Effector memory CD4-positive, alpha-beta T cell (primary cell): ENCODE measurements at places on chromosomes 3 and 15.
A peak's percentile ranks its signal among the peaks of the same experiment; 100 is the strongest.

GRCh38 chr3:157542711-157543500, 39.7 kb upstream of the VEPH1 start:
- DNase-seq, result no peak

DNA sequence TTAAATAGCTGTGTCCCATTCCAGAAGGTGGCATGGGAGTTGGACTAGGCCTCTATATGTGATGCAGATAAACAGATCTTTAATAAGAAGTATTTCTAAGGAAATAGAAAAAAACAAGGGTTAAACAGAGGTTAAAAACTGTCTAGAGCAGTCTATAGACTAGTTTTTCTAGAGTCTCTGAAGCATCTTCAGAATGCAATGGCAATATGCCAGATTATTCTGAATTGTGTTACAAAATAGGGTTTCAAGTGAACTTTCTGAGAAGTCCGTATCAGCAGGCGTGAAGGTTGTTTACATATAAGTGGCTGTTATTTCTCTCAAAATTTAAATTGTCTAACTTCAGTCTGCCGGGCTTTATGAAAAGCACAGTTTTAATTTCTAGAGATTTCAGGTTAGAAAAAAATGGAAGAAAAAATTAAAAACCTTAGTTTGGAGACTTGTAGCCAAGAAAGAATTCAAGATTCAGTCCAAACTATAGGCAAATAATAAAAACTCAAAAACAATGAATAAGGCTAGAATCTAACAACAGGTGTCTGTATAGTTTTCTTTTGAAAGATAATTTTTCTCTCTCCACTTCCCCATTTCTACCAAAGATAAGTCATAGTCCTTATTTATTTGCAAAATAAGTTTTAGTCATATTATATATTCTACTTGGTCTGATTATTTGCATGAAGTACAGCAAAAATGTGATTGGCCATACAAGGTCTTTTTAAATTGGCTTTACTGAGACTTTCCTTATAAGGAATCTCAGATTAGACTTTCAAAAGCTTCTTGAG, 55.2 kb downstream of the OSTN start:
- DNase-seq, result no peak

DNA sequence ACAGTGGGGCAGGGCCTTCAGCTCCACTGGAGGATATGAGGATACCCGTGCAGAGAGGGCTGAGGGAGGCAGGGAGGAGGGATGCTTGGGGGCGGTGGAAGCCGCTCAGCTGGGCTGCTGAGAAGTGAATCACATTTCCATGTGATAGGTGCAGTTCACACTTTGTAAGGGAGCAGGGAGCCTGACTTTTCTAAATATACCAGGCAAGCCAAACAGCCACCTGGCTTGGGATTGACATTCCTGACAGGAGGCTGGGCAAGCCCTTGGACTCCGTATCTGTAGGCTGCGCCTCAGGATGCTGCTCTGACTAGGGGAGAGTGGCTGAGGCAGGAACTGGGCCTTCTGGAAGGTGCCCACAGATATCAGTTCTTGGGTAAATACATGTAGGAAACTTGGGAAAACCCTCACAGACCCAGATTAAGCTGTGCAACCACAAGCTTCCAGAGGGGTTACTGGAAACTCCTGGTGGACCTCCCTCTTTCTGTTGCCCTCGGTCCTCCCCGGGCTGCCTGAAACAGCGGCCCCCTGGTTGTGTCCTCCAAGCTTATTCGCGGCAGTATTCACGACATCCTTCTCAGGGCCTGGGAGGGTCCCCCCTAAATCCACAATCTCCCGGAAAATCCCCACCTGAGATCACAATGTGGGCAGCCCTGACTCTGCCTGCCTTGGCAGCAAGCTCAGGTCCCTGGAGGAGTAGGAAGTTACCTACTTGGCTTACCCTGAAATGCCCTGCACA, 33.0 kb upstream of the ADCY5 start:
- DNase-seq, result no peak

DNA sequence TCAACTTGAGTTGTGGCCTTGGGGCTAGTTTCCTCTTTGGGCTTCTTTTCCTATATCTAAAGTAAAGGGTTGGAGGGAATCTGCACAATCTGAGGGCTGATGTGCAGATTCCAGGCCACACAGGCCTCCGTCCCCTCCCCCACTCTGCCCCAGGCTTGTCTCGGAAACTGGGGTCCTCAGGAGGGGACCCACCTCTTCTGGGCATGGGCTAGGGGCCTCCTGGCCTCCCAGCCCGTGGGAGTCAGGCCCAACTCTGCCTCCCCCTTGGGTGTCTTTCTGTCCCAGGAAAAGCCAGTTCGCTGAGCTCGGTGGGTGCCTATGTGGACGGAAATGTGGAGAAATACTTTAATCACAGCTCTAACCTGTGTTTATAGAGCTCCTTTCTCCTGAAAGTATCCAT, 4.8 kb downstream of the SMAD6 start:
- no peak for DNase-seq

DNA sequence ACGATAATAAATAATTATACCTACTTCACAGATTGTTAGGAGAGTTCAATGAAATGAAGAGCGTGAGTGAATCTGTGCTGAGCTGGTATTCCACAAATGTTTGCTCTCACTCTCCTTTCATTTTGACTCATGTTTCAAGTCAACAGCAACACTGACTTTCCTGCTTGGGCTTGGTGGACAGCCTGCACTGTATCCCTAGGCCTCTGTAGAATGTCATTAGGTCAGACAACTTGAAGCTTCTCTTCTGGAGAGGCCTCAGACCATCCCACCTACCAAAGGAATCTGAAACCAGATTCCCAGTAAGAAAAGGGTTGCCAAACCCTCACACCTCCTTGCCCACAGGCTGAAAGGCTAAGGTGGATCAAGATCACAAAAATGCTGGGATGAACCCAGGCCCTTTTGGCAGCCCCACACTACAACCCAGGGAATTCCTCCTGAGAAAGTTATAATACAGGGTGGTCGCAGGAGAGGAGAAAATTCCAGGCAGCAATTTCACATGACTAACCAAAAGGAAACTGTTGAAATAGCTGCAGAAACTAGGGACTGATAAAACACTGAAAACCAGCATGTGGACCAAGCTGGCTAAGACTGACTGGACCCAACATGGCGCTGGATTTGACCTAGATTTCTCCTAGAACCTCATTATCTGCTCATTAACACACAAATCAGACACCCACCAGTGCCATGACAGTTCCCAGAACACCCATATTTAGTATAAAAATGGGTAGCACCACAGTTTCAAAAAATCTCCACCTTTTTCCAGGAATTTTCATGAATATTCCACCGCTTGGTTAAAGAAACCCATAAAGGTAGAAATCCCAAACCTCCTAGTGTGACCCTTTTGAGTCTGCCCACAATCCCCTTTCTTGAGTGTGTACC, 57.0 kb upstream of the ZNF148 start:
- DNase-seq, result no peak

DNA sequence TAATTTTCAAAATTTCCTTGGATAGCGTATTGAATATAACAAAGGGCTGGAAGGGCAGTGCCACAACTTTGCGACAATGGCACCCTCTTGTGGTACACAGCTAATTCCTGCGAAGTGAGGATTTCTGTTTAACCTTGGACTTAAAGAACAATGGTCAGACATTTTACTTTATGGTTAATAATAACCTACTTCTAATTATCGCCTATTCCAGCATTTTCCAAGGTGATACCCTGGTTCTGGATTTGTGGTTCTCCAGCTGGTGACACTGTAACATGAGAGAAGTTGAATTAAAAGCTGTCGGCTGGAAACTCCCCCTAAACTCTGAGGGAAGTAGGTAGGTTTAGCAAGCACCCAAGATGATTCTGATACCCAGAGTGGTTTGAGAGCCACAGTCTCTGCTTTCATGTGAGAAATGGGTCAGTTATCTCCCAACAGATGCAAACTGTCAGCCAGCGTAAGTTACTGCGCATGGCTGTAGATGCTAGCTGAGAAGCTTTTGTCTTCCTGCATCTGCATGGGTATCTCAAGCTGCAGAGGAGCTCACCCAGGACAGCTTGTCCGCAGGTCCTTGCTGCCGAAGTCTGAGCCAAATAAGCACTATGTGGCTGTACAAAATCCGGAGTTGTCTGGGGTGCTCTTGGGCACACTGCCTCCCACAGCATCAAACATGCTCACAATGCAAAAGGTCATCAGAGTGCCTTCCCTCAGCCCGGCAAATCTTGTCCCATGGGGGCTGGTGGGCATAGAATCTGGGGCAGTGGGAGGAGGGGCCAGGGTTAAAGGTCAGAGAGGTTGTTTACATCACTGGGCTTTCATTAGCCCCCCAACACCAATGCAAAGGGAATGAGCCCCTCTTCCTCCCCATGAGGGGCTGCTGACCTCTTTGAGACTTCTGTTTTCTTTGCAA, 6.6 kb upstream of the CHSY1 start:
- peak; percentile 12 for DNase-seq

DNA sequence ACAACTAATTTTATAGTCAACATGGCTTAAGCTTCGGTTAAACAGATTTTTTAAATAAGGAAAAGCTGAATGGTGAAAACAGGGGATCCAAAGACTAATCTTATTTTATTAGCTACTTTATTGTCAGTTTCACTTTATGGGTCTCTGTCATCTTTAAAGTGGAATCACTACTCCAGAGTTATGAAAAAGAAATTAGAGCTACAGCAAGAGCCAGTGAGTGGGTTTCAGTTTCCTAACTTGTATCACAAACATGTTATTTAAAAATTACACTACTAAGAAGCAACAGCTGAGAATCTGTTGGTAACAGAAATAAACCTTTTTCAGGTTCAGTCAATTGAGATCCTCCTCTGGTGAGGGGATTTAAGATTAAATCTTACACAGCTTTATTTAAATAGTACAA, 10.0 kb downstream of the PHC3 start:
- DNase-seq, result no peak

DNA sequence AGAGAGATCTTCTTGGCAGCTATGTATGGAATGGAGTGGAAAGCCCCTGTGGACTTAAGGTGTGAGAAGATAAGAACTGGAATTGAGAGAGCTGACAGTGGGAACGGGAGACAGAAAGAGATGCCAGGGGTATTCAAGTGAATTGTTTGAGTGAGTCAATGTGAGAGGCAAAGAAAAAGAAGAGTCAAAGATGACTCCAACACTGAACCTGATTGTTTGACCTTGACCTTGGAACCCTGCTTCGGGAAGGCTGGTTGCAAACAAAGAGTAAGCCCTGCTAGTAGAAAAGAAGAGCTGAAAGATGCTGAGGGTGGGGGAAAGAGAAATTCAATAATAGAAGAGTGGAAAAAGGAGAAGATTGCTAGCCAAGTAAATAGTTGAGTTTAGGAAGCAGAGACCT, 238.6 kb downstream of the BBX start:
- DNase-seq, result no peak

- DNase-seq, result no peak
Observed at GRCh38 chr15:69565066-69565655, 112.5 kb downstream of the RPLP1 start.

- DNase-seq, result peak; percentile 9
Observed at GRCh38 chr15:89090791-89091626, 2.8 kb downstream of the ABHD2 start.

- DNase-seq, result no peak
Observed at GRCh38 chr3:52232279-52233107, 6.5 kb downstream of the TWF2 start.

DNA sequence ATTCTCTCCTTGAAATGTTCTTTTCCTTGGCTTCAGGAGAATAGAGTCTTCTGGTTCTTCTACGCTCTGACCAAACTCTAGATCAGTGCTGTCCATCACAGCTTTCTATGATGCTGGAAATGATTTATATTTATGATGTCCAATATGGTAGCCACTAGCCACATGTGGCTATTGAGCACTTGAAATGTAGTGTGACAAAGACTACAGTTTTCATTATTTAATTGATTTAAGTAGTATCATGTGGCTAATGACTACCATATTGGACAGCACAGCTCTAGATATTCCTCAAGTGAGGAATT, 2.9 kb downstream of the LNP1 start:
- DNase-seq, result no peak

- DNase-seq, result no peak
Observed at GRCh38 chr15:86879250-86880229, 799.9 kb downstream of the AGBL1 start.

GRCh38 chr15:45751629-45752028, 116.8 kb downstream of the SQOR start:
- no peak for DNase-seq

DNA sequence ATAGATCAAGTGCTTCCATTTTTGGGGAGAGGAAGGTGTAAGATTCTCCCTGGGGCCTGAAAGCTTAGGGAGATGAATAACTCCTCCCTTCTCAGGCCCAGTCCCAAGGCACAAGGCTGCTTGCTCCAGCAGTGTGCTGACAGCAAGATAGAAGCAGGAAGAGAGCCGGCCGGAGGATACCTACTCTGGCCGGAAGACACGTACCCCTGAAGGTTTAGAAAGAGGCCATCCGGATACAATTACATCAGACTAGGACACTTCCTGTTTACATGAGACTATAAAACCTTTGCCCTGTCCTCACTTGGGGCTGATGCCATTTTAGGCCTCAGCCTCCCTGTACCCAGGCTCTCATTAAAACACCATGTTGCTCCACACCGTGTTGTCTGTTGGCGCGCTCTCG, 329.9 kb downstream of the SV2B start:
- no peak for DNase-seq

GRCh38 chr15:73711526-73711925, 27.3 kb downstream of the CD276 start:
- no peak for DNase-seq

DNA sequence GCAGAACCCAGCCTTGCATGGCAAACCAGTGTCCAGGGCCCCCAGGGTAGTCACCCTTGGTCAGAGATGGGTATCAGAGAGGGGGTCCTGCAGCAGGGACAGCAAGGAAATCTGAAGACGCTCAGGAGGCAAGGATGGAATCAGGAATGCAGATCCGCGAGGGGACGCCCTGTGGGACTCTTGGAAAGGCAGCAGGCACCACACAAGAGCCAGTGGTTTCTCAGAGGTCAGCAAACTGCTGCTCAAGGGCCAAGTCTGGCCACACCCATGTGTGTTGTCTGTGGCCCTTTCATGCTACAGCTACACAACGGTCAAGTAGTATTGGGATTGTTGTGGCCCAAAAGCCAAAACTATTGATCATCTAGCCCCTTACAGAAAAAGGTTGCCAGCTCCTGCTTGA, 69.7 kb downstream of the ST8SIA2 start:
- no peak for DNase-seq

DNA sequence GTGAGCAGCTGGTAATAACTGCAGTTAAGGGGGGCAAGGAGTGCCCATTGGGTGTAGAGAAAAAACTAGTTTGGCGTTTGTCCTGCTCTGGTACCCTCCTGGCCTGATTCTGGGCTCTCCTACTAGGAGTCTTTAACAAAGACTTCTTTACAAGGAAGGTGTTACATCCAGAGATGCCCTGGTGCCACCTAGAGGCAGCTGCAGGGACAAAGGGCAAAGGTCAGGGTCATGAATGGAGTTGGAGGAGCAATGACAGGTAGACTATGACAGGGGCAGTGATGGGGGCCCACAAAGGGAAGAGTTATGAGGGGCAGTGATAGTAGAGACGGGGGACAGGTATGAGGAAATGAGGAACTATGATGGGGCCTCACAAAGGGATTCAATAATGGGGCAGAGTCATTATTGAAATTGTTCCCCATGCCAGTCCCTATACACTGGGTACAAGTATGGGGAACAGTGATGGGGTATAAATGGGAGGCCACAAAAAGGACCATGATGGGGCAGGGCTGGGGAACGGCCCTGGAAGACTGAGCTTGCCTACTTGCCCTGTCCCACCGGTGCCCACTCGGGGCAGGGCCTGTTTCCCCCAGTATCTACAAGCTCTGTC, 7.9 kb downstream of the CCDC71 start:
- DNase-seq, result peak; percentile 32

- no peak for DNase-seq
Observed at GRCh38 chr3:126109880-126110235, 25.9 kb upstream of the SLC41A3 start.

GRCh38 chr15:59321000-59321689, 51.5 kb downstream of the MYO1E start:
- no peak for DNase-seq
